Stomach (tissue), 19 donors: ENCODE measurements at places on chromosomes 2 and 18. TPM values are rescaled to one million over a fixed set of nuclear protein-coding genes. Genes with fewer than 3 reads are reported as not detected.
A peak's percentile ranks its signal among the peaks of the same experiment; 100 is the strongest.

- peak; percentile 74 for DNase-seq
These were observed 17.7 kb upstream of the EN1 start for GRCh38 chr2:118865106-118865505.

DNA sequence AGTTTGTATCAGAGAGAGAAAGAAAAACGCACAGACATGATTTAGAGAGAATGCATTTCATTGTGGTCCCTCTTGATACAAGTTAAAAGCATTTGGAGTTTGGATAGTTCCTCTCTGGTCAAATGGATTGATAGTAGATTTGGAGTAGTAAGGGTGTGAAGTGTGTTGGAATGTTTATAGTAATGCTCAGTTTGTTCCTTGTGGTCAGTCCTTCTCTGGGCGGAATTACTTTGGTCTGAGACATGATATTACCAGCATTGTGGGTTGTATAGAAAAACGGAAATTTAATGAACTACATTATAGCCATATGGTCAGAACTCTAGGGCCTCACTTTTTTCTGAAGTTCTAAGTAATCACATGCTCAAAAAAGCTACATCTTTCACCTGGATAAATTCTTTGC, 178.9 kb downstream of the AGAP1 start:
- no peak for DNase-seq

GRCh38 chr2:102832789-102833188, 71.0 kb downstream of the TMEM182 start:
- DNase-seq: no peak

DNA sequence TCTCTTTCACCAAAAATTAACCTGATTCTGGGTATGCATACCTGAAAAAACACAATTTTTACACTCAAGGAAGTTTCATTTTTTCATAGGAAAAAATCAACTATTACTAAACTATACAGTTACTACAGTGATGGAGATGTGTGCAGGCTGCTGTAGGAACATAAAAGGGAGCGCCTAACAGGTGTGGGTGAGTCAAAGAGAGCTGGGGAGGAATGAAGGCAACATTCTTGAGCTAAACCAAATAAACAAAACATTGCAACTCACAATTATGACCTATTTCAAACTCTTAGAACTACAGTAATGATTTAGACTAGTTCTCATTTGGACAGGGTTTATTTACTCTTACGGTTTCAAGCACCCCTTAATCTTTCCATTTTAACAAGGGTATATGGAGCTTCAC, 13.4 kb upstream of the CLASP1 start:
- DNase-seq: no peak

DNA sequence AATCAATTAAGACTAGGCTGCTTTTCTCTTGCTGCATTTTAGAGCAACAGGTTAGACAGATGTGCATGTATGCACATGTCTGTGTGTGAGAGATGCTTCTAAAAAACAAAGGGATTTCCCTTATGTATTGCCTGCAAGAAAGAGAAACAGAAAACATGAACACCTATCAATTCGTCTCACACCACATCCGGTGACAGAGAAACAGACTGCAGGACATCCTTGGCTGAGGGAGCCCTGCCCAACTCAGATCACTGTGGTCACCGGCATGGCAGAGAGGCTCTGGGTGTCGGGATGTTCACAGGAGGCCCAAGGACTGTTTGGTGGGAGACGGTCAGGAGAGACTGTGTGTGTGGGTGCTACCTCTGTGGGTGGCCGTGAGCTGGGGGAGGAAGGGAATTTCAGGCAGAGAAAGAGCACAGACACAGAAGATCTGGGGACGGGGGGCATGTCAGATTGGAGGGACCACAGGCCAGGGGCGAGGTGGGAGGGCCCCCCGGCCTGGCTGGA, 24.9 kb downstream of the FHL2 start:
- DNase-seq: no peak

GRCh38 chr2:102999958-103000357, 238.1 kb downstream of the TMEM182 start:
- no peak for DNase-seq

DNA sequence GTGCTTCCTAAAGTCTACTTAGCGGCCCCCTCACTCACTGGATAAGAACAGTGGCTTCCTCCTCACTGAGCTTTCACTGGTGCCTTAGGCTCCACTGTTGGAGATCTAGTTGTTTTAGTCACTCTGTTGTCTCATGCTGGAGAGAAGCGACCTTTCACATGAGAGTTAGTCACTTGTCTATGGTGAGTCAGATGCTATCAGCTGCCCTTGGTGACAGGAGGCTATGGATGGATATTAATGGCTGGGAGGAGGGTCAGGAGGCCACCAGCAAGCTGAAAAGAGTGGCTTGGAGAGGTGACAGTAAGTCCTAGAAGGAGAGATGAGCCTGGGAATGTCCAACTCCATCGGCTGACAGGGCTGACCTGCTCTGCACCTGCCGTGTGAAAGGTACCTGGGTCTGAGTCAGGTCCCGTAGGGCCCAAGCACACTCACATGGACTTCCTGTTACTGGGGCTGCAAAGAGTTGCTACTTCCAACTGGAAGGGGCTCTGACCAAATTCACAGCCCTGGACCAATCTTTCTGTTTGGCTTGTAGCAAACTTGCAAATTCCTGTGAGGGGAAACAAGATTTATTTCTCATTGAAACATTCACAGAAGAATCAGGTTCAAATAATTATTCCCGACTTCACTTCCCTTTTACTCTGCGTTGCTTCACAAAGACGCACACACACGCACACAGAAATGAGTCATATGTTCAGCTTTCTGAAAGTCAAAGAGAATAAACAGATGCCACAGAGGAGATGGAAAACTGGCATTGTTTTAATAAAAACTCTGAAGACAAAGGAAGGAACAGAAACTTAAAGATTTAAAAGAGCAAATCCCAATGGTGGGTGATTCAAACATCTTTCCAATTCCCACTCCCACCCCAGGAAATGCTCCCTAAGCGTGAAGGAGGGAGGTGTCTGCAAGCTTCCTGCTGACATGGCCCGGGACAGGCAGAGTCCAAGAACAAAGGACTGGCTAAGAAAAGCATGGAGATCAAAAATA, 203.5 kb upstream of the TWIST2 start:
- DNase-seq: no peak

DNA sequence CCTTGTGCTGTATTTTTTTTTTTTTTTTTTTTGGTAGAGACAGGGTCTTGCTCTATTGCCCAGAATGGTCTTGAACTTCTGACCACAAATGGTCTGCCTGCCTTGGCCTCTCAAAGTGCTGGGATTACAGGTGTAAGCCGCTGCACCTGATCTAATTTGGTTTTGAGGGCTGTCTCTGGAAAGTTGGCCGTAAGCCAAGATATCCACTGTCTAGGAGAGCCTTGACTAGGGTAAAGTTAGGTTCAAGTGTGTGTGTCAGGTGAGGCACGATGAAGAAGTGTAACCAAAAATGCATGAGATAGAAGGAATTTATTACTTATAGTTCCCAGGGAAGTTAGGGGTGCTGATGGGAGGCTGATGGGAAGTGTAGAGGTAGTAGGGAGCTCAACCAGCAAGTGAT, 46.7 kb downstream of the INO80C start:
- no peak for DNase-seq

DNA sequence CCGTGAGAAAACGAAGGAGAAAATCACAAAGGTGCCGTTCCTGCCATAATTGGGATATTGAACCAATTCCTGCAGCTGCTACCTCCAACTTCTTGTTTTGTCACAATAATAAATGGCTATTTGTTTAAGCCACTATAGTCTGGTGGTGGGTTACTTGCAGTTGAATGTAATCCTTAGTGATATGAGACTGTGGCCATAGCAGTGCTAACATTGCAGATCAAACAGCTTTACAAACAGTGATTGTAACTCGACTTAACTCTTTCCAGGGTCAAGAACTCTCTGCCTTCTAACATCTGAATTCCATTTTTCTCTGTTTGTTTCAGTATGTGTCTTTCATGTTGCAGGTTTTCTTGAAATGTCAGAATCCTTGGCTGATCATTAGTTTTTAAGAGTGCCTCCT, 24.7 kb upstream of the HNRNPLL start:
- no peak for DNase-seq

DNA sequence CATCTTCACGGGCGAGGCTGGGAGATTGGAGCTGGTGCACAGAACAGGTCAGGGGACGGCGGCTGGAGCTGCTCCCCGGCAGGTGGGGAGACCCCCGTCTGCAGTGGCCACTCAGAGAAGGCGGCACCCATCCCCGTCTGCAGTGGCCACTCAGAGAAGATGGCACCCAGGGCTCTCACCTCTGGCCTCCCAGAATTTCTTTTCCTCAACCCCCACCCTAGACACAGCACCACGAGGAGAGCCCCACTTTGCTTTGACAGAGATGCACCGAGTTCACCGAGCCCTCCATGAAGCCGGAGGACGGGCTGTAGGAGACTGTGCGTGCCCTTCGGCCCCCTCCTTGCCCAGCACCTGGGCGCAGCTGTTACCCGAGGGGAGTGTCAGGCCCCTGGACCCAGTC, 201.6 kb upstream of the SALL3 start:
- no peak for DNase-seq

DNA sequence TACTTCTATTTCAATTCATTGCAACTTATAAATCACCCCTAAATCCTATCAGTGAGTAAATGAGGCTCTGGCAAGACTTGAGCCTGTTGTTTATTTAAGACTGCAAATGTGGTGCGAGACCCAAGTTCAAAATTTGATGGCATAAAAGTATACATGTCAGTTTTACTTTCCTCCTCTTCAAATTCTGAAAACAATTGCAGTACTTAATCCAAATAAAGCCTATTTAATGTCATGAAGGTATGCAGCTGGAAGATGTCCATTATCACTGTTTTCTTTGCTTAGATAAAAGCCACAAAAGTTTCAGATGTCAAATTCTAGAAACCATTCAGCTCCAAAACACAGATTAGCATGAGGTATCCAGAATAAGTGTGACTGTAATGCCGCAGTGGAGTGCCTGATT, 3.3 kb downstream of the APCDD1 start:
- DNase-seq: no peak

GRCh38 chr2:173972165-173972564, 7.0 kb upstream of the SP3 start:
- DNase-seq: no peak

- no peak for DNase-seq
These were observed 44.1 kb upstream of the HDAC4 start for GRCh38 chr2:239444626-239445577.

The RANBP2 gene
- total RNA-seq: 67.1 TPM

The DIPK1C gene
- total RNA-seq: not detected

The TUBA4B gene
- not detected for total RNA-seq

The MERTK gene
- 17.4 TPM for total RNA-seq

The ALPI gene
- not detected for total RNA-seq

The SCN7A gene
- total RNA-seq: 148 TPM
